ENCODE measurements at places on chromosomes 6 and 20. TPM values are rescaled to one million over a fixed set of nuclear protein-coding genes. Genes with fewer than 3 reads are reported as not detected.
A peak's percentile ranks its signal among the peaks of the same experiment; 100 is the strongest.

The TRIM40 gene
- 17.0 TPM for total RNA-seq

The MATN4 gene
- not detected for total RNA-seq

The PKIB gene
- total RNA-seq = 113 TPM

The PROCR gene
- total RNA-seq = 9.8 TPM

The TRAPPC3L gene
- total RNA-seq = not detected

DNA sequence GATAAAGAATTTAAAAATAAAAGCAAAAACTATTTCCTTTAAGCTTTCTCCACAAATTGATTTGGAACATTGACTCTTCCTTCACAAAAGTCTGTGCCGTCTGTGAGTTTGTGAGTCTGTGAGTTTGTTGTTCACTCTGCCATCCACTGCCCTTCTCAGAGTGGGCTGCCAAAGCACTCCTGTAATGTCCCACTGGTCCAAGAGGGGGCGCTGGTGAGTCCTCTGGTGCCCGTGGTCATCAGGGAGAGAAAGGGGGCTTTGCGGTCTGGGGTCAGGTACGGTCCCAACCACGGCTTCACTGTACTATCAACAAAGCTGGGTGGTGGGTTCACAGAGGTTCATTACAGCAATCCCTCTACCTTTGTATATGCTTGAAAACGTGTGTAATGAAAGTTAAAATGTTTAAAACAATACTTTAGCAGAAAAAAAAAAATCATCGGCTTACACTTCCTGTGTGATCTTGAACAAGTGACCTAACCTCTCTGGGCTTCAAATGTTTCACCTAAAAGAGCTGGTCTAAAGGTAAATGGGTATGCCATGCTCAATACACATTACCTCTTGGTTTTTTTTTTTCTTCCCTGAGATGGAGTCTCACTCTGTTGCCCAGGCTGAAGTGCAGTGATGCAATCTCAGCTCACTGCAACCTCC lies 5.6 kb upstream of the ANKRD60 start:
- DNase-seq = peak; percentile 55

DNA sequence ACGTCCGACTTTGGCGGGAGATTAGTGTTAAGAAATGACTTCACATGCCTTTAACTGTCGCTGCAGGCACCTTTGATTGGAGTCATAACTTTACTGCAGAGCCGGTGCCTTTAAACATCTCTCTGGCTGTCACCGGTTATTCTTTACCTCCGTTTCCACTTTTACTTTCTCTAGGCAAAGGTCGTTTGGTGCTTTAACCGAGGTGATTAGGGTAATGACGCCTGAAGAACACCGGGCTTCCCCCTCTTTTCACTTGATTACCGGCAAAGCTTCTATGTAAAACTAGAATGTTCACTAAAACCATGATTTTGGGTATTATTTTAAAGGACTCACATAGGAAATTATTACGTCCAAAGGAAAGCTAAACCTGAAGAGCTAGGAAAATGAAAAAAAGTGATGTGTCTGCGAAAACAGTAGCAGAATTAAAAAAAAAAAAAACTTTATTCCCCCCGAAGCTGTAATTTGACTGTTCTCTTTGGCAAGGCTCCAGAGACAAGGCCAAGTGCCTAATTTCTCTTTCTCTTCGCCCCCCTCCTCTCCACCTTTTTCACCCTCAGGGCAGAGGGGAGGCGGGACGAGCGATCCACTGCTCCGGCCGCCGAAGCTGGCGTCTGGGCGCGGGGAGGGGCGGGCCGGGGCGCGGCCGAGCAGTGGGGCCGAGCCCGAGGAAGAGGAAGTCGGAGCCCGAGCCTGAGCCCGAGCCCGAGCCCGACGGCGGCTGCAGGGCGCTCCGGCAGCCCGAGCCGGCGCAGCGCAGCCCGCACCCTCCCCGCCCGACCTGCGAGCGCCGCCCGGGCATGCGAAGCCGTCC lies at the start of gene PLEKHG1:
Gene PLEKHG1, plus strand, starts transcription at position 687 of the 811 bp plus-strand sequence. CDS start 133,797 bp downstream, outside the sequence.
- DNase-seq = peak; percentile 82

GRCh38 chr20:4815628-4816027 lies 93.9 kb downstream of the PRND start:
- DNase-seq = no peak

- no peak for DNase-seq
Measured at GRCh38 chr6:148395583-148396101, 53.0 kb downstream of the SASH1 start.

- DNase-seq = peak; percentile 24
Measured at GRCh38 chr6:32589596-32590449, at the start of gene HLA-DRB1. TSS of gene HLA-DRB1 (minus strand) at chr6:32589848. CDS start at chr6:32589742, 106 bp downstream.

GRCh38 chr6:3625149-3625979 lies 126.1 kb downstream of the PXDC1 start:
- DNase-seq = no peak

DNA sequence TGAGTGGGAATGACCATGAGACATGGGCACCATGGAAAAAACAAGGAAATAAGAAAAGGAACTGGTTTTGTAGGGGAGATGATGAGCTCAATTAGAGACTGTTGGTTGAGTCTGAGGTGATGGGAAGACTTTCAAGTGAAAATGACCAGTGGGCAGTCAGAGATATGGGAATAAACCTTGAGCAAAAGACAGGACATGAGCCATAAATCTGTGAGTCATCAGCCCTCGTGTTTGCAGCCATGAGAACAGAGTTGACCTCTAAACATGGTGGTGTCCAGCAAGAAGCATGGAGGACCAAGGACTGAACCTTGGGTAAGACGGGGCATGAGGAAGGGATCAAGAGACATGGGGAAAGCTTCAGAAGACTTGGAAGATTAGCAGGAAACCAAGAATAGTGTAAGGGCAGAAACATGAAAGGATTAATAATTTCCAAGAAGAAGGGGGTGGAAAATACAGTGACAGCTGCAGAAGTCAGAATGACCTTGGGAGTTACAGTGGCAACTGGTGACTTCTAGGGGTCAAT lies 280.6 kb upstream of the PRDM1 start:
- DNase-seq = no peak

DNA sequence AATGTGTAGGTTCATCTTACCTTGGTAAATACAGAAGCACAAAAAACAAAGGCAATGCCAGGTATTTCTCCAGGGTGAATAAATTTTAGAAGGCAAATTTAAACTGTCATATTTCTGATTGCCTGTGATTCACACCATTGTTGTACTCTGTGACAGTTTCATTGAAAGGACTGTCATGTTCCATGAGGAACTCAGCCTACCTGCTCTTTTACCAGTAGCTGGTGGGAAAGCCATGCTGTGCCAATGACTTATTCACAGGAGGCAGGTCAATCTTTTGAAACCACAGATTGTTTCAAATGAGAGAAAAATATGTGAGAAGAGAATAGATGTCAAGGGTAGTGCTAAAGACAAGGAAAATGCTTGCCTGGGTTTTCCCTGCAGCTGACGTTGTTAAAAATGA lies 206.4 kb downstream of the LAMA2 start:
- DNase-seq = no peak

DNA sequence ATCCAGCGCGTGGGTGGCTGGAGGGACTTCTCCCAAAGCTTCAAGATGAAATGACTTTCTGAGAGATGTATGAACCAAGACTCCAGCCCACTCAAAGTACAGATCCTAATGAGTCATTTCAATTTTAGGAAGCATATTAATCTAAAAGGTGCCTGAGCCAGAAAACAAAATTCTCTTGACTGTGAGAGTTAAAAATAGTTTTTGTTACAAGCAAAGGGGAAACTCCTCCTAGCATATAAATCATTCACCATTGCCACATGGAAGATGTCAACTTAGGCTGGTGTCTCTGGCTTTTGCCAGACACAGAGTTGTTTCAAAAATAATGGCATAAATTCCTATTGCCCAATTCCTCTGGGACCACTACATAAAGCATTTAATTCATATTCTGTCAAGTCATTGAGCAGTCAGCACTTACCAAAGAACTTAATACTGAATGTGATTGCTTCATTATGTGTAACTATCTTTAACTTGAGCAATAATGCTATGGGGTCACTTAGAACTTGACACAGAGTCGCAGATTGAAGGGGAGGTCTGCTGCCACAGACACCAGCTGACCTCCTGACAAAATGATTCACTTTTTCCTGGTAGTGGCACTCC lies 280.6 kb downstream of the SLC35F1 start:
- no peak for DNase-seq

- peak; percentile 80 for DNase-seq
Measured at GRCh38 chr20:63653041-63653973, at the start of gene STMN3. TSS of gene STMN3 (minus strand) at chr20:63653424. CDS start at chr20:63653345, 79 bp downstream.

DNA sequence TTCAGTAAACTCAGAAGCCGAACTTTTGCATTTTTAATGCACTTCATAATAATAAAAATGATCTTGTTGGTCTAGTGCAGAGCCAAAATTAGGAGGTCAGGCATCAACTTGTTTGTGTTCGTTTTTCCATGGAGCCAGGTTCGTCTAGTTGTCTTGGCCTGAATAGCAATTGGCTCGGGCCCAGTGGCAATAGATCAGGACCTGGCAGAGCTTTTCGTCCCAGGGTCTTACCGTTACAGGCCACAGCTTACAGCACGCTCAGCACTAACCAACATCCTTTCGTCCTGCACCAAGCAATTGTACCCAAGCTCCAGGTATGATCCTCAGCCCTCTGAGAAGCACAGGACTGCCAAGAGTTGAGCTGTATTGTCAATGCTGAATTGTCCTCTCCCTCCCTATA lies 240.5 kb upstream of the PLN start:
- DNase-seq = no peak

Data from colonic mucosa (tissue), 4 donors.